ENCODE measurements at places on chromosomes 3 and 15.

DNA sequence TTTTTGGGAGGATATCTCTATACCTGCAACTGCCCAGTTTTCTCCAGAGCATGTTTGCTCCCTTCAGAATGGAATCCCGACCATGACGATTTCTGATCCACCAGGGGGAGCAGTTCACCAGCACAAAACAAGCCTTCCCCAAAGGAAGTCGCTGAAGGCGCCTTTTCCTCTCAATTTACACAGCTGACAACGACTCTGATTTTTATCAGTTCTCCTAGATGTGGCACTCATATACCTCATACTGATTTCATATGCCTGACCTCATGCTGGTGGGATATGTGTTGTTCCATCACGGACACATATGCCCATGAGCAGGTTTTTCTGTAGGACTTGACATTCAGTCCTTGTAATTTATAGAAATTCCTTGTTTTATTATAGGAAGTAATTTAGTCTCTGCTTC, 1028.2 kb downstream of the MCTP2 start:
- peak; percentile 90 for DNase-seq

DNA sequence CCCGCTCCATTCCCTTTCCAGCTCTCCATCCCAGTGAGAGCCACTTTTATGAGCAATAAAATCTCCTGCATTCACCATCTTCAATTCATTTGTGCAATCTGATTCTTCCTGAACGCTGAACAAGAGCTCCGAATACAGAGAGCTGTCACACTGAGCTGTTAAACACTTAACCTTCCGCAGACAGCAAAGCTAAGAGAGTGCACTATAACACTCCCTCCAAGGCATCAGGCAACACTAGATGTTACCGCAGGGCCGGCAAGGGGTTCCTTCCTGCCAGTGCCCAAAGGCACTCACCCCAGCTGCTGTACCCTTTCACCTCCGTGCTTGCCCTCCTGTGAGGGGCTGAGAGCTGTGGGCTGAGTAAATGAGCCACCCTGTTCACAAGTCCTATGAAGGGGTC, 85.6 kb downstream of the BCHE start:
- no peak for DNase-seq

- DNase-seq = no peak
These were observed 44.5 kb upstream of the RAD51 start for GRCh38 chr15:40650479-40650878.

DNA sequence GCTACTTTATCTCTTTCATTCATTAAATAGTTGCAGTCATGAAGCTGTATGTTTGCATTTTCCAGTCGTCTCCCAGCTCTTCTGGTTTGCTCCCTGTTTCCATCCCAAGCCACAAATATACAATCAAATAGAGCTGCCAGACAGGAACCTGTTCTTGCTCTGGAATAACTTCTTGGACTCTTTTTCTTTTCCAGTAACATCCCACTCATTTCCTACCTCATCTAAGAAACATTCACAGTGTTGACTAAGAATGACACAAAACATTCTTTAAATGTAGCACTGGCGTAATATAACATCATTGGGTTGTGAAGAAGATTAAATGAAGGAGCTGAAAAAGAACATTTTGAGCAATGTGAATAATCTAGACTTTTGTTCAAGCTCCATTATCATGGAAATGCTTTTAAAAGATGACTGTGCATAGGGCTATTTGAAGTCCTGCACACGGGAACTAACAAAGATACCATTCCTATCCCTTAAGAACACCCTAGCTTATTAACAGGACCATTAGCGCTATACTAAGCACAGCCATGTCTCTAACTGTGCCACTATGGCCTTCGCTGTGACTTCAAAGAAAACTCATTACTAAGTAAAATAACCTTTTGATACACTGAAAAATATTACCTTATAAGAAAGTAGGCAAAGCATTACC, 574.0 kb downstream of the NAALADL2 start:
- DNase-seq = peak; percentile 67

- no peak for DNase-seq
These were observed 22.5 kb upstream of the THBS1 start for GRCh38 chr15:39558421-39558820.

DNA sequence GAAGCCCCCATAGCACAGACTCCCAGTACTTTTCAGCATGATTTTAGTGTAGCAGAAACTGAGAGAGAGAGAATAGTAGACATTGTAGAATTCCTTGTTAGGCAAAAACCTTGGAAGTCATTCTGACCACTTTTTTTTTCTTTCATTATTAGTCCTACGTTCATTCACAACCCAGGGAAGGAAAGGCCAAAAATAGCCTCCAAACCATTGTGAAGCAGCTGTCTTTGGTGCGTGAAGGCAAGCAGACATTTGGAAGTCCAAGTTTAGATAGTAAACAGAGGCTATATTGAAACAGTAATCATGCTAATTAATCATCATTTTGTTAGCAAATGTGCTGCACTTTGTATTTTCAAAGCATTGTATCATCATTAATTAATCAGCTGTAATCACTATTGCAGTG, 34.5 kb downstream of the CCDC54 start:
- DNase-seq = no peak

GRCh38 chr3:4744405-4745234, 234.6 kb upstream of the BHLHE40 start:
- no peak for DNase-seq

DNA sequence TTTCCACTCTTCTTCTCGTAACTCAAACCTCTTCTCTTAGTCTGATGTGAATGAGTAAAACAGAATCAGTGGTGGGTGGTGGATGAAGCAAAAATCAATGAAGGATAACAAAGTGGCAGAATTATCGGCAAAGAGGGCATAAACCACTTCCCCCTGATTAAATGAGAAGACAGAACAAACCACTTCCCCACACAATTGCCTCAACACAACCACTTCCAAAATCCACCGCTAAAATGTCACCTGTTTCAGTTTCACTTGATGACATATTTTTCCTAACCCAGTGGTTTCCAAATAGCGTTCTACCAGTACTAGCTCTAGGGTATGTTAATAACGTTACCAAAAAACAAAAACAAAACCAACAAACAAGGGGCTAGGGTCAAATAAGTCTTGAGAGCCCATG, 478.7 kb upstream of the WNT5A start:
- DNase-seq = no peak

DNA sequence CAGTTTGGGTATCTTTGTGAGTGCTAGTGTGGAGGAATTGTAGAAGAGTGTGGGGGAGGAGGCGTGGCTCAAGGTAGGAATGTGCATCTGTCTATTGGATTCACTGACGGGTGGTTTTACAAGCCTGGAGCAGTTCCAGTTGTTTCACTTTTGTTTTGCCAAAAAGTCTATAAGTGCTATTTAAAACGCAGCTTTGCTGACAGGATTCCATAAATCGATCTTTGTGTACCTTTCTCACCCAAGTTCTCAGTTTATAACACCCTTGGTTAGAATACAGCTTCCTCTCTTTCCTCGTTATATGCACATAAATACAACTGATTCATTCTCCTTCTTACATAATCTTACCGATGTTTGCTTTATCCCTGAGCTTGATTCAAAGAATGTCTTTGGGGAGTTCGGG, 123.2 kb upstream of the UBE2E2 start:
- DNase-seq = no peak

GRCh38 chr3:52881871-52882270, 15.5 kb downstream of the STIMATE start:
- no peak for DNase-seq

DNA sequence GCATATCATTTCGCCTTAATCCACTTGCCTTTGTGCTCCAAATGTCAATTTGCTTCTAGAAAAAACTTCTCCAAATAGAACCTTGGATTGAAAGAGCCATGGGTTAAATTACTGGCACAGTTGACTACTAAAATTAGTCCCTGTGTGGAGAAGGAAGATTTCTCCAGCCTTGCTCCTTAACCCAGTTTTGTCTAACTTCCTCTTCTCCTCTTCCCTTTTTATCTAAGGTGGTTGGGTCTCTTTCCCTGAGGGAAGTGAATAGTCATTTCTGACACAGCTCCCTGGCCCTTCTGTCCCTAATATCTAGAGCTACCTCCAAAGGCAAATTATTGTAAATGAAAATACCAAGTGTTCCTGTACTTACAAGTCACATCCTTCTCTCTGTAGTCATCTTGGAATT, 527.9 kb upstream of the TBL1XR1 start:
- no peak for DNase-seq

DNA sequence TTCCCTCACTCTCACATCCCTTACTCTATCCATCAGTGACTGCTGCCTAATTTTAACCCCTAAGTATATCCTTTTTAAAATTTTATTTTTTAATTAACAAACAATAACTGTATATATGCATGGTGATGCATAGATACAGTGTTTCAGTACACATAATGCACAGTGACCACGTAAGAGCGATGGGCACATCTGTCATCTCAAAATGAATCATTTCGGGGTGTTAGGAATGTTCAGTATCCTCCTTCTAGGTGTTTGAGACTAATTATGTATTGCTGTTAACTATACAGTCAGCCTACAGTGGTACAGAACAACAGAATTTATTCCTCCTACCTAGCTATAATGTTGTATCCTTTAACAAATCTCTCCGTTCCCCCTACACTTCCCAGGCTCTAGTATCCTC, 307.0 kb downstream of the FOXP1 start:
- DNase-seq = no peak

GRCh38 chr3:150097588-150097890, 126.8 kb upstream of the PFN2 start:
- DNase-seq = peak; percentile 37

DNA sequence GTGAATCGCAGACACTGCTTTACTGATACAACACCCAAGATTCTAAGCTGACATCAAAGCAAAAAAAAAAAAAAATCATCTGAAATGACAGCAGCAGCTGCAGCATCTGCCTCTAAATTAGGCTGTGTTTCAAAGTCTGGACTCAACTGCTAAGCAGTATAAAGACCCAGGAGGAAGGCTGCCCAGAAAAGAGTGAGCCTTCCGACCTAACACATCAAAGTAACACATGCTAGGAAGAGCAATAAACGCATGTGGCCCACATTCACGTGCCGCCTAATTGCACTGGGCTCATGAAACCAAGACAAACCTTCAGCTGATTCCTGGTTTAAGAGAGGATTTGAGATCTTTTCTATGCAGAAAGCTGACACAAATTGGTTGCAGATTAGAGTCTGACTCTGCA, 317.1 kb downstream of the ZIC4 start:
- DNase-seq = no peak

GRCh38 chr3:47482366-47482765, 6.6 kb upstream of the SCAP start:
- DNase-seq = no peak

GRCh38 chr3:184295771-184296170, 3.3 kb upstream of the PSMD2 start:
- DNase-seq = no peak

- no peak for DNase-seq
These were observed 43.9 kb downstream of the DTWD1 start for GRCh38 chr15:49664716-49665115.

- DNase-seq = no peak
These were observed 17.1 kb downstream of the MGLL start for GRCh38 chr3:127805026-127805753.

- no peak for DNase-seq
These were observed 125.2 kb downstream of the OCA2 start for GRCh38 chr15:27973886-27974285.

- no peak for DNase-seq
These were observed 181.0 kb downstream of the ZBBX start for GRCh38 chr3:167198949-167199600.

DNA sequence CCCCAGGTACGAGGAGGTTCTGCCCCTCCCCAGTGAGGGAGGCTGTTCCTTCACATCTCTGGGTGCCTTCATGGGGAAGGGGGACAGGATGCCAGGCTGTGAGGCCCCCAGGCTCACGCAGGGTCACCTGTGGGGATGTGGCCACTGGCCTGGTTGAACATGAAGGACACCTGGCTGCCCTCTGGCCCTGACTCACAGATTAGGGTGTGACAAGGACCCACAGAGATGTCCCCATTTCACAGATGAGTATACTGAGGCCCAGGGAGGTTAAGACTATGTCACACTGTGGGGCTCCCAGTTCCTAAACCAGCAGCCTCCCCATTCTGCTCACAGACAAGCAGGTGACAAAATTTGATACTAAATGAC, 42.4 kb downstream of the PCSK6 start:
- DNase-seq = no peak

DNA sequence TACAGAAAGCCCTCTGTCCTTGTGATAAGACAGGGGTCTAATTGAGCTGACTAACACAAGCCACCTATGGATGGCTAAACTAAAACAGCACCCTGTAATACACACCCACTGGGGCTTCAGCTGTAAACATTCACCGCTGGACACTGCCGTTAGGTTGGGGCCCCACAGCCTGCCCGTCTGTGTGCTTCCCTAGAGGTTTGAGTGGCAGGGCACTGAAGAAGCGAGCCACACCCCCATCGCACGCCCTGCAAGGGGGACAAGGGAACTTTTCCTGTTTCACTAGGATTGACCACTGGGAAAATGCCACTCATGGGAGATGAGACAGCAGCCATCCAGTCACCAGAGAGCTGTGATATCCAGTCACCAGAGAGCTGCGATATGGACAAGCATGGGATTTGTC, 335.7 kb upstream of the CFAP20DC start:
- DNase-seq = no peak

- DNase-seq = no peak
These were observed 898.7 kb downstream of the NSUN3 start for GRCh38 chr3:94961423-94962100.

- DNase-seq = peak; percentile 8
These were observed 27.0 kb downstream of the SLC41A3 start for GRCh38 chr3:126056681-126057500.

- no peak for DNase-seq
These were observed 367.5 kb downstream of the MECOM start for GRCh38 chr3:169295912-169296570.

DNA sequence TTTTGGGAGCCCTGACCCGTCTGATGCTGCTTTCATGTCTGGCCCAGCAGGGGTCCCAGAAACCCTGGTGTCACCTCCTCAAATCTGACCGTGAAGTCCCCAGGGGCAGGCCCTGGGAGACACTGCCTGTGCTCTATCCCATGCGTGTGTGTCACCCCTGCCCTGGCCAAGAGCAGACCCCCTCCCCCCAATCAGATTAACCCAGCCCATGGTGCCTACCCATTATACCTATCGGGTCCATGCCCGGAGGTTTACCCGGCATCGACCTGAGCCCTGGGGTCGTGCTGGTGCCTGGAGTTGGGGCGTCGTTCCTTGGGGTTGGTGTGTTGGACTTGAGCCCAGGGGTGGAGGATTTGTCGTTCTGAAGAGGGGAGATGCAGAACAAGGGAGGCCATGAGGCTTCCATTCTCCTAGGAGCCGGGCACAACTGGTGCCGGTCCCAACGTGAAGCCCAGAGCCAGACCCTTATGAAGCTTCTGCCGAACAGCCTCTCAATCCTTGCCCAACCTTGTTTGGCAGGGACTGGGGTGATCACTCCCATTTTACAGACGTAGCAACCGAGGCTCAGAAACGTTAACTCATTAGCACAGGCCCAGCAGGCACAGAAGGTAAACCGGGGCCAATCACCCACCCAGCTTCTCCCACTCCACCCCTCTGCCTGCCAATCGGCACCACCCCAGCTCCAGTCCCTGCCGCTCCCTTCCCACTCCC, 39.6 kb downstream of the TLE3 start:
- no peak for DNase-seq

DNA sequence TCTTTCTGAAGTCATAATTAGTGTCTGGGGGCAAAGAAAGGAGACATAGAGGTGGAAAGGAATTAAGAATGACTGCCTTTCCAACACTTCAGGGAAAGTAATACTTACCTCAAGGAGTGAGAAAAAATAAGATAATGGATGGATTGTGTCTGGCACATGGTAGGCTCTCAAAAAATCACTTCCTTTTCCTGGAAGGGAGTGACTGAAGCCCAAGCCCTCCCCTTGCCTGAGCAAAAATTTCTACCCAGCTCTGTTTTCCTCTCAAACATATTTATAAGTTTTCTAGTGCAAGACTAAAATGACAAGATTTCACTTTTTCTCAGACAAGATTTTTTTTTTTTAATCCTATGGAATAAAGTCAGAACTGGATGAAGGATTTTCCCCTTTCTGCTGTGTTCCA, 145.0 kb downstream of the IGSF11 start:
- no peak for DNase-seq

Data from adipocyte (in vitro differentiated cells).